Central memory CD4-positive, alpha-beta T cell (primary cell): ENCODE measurements at places on chromosomes 6 and 20.

DNA sequence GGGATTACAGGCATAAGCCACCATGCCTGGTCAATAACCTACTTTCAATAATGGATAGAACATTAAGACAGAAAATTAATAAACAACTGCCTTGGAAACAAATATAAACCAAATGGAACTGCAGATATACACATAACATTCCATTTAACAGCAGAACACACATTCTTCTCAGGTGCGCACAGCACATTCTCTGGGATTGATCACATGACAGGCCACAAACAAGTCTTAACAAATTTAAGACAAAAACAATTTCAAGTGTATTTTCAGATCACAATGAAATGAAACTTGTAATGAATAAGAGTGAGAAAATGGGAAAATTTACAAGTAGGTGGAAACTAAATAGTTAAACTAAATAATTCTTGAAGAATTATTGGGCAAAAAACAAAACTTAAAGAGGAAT, 167.9 kb downstream of the TBX18 start:
- no peak for DNase-seq

DNA sequence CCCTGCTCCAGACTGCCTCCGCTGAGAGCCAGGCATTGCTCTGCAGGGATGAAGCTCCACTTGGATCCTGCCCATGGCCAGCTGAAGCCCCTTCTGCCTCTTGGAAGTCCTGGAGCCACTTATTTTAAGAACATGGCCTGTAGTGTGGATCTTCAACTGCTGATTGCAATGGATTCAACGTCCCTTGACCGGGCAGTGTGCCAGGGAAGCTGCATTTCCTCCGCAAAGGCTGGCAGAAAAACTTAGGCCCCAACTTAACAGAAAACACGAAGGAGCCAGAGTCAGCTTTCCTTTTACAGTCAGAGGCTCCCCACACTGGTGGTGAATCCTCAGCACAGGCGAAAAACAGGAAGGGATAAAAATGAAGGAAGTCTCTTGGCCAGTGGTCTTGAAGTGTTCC, 26.3 kb upstream of the FOXQ1 start:
- DNase-seq, result no peak

DNA sequence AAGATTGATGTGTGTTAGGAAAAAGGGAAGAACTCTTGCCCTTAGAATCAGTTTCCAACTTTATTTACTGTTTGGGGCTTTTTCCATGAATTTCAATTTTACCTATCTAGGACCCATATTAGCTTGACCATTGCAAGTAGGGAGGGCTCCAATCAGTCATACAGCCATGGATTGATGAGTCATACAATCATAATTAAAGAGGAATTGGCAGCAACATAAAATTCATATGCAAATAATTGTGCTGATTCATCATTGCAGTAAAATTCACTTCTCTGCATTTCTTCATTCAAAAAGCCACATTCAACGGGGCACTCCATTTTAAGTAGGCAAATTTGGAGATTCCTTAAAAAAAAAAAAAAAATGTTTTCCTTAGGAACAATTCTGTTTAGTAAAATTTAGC, 1016.4 kb downstream of the KIF16B start:
- no peak for DNase-seq

- DNase-seq, result no peak
Measured at GRCh38 chr6:98717988-98718387, 116.4 kb upstream of the POU3F2 start.

- no peak for DNase-seq
Measured at GRCh38 chr20:11852811-11853210, 64.9 kb upstream of the BTBD3 start.

DNA sequence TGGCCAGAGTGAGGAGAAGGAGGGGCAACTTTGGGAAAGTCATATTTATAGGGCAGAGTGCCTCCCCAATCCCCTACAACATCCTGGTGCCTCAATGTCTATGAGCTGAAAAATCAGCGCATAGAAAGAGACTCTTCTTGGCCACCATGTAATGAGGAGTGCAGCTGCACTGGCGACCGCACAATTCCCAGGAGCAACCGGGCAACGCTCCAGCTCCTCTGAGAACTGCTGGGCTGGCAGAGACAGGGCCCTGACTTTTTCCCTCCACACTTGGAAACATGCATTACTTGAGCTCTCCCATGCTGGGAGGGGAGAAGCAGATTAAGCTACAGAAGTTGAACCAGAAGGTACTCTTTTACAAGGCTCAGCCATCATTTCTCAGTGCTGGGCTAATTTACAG, 31.4 kb upstream of the MARCKS start:
- no peak for DNase-seq

GRCh38 chr20:32159766-32160221, 47.7 kb downstream of the PLAGL2 start:
- no peak for DNase-seq
